ENCODE measurements at places on chromosomes 11 and 22.
A peak's percentile ranks its signal among the peaks of the same experiment; 100 is the strongest.

- no peak for DNase-seq
Measured at GRCh38 chr11:41222236-41222635, 237.2 kb downstream of the LRRC4C start.

DNA sequence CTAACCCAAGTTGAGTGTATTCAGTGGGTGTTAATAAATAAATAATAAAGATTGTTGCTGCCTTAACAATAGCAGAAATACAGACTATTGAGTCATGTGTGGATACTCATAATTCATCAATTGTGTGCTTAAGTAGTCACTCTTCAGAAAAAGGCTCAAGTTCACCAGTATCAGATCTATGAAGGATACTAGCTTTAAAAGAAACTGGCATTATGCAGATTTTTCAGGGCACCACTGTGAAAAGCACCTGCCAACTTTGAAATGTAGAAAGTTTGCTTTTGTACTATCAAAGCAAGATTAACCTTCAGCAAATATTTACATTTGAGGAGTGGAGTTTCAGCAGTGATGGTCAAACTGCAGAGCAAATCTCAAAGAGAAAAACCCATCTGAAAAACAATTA is 20.1 kb upstream of the SYTL2 start:
- no peak for DNase-seq

DNA sequence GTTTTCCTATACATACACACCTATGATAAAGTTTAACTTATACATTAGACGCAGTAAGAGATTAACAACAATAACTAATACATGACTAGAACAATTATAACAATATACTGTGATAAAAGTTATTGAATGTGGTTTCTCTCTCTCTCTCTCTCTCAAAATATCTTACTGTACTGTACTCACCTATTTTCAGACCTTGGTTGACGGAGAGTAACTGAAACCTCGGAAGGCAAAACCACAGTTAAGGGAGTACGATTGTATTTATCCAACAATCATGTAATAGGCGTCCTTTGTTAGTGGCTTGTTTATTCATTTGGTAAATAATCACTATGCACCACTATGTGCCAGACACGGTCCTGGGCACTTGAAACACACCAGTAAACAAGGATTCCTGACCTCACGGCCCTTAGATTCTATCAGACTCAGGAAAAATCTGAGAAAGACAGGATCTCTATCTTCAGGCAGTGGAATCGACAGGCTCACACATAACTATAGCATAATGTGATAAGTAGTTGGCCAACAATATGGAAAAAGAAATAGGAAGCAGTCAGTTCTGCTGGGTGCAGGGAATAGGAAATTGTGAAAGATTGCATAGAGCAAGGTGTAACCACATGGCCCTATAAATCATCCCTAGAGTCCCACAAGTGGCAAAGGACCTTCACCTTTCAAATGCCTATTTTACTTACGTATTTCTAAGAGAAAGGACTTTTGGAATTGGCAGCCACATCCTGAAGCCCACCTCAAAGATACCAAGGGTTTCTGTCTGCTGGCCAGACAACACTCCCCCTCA is 12.0 kb downstream of the ETS1 start:
- no peak for DNase-seq

- no peak for DNase-seq
Measured at GRCh38 chr11:27218421-27219038, 144.5 kb downstream of the CCDC34 start.

GRCh38 chr11:115497303-115497702 is 6.9 kb downstream of the CADM1 start:
- no peak for DNase-seq

DNA sequence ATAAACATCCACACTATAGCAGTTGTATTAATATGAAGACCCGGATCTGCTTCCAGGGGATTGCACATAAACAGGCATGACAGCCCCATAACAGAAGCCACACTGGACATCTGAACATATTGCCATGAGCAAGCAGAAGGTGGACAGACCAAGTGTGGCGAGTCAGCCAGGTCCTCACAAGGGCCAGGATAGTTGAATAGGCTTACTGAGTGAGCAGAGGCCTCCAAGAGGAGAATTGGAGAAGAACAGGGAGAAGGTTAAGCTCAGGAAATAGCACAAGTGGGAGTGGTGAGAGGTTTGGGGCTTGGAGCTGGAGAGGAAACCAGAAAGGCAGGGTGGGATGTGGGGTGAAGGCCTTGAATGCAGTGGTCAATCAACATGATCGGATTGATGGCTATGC is 10.8 kb downstream of the SLC35C1 start:
- no peak for DNase-seq

DNA sequence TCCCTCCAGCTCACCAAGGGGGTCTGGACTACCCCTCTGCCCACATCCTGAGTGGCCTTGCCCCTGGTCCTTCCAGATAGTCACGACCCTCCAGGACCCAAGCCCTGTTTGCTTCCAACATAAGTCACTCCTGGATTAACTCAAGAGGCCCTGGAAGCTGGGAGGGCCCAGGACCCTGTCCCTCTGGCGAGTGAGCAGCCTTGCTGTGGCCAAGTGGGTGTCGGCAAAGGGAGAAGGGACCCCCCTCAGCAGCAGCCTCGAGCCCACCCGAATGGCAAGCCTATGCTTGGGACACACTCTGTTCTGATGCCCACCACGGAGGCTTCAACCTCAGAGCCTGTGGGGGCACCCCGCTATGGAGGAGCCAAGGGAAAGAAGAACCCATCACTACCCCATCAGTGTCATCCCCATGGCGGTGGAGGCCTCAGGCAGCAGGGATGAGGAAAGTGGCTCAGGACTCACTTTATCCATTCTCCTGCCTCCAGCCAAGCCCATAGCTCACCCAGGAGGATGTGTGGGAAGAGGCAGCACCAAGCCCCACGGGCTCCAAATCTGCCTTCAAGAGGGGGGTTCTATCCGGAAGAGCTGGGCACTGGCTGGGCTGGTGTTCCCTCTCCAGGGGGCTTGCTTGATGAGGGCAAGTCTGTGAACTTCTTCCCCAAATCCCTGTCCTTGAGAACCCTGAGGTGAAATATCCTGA is 12.5 kb downstream of the SLC22A12 start:
- no peak for DNase-seq

- peak; percentile 41 for DNase-seq
Measured at GRCh38 chr11:125123947-125124617, 12.7 kb upstream of the TMEM218 start.

DNA sequence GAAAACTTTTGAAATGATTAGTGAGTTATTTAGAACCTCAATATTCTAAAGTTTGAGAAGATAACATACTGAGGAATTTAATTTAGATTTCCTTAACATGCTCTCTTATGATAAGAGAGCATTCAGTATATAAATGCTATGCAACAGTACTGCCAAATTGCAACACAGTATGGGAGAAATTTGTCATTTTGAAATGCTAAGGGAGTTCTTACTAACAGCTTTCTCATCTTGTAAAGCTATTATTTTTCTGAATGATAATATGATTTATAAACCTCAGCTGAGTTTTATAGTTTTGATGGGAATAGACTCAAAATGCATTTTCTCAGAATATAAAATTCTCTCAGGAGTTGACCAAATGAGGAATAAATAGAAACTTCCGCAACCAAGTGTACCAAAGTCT is 108.4 kb downstream of the SPON1 start:
- DNase-seq: no peak

GRCh38 chr11:11081776-11082175 is 223.9 kb upstream of the ZBED5 start:
- DNase-seq: no peak

- peak; percentile 97 for DNase-seq
Measured at GRCh38 chr11:518463-519202, 11.6 kb upstream of the RNH1 start.

DNA sequence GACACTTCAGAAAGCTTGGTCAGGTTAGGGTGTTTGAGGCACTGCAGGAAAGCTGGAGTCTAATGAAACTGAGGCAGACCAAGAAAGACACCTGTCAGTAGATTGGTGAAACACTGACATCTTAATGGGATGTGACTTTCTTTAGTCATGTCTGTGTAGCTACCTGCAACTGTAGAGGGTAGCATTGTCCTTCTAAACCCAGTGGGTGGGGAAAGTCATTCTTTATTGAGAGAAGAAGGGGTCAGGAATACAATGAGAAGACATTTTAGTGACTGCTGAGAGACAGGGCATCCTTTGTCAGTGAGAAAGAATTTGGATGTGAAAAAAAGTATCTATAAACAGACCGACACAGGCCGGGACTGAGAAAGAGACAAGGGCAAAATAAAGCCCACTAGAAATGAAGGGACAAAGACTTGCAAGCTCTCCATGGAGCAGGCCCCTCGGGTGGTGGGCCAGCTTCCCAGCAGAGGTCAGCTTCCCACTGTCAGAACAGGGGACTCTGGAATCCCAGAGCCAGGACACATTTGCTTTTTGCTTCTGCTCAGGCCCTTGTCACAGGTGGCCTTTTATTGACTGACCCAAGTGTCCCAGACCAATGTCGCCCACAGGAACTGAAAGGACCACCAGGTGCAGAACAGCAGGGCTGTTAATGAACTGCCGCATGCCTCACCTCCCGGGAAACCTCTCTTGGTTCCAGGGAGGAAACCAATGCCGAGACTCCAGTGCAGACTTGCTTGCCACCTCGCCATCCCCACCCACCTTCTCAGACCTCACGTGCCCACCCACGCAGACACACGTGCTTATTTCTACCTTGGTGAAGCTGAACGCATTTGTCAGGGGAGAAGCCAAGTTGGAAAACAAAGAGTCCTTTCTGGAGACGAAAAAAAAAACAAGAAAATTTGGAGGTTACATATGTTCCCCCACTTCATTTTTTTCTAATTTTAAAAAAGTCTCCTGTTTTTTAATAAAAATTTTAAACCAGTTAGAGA is 212.8 kb downstream of the TENM4 start:
- DNase-seq: no peak

DNA sequence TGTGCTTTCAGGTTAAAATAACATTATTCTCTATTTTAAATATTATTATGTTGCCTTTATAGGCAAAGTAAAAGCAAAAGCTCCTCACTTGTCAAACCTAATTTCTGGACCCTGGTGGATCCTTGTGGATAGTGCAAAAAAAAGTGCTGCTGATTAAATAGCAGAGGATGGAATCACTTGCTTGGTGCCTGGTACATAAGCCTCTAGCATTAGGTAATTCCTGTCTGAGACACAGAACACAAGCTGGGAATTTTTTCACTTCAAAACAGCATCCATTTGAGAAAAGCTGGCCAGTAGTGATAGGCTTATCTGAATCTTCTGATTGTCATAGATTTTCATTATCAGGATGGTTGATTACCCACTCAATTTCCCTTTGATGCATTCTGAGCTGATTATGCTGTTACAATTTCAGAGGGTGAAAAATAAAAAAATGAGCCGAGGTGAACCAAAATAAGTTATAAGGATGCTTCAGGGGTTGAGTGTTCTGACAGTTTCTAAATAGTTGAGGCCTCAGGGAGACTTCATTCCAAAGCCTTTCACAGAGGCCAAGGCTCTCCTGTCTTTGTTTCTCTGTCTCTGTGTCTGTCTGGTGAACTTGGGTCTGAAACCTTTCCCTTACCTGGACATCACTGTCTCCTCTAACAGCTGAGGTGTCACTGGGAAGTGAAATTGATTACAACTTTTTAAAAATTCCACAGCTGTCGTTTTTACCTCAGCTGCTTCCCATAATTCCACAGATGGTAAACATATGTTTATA is 242.9 kb downstream of the NELL1 start:
- DNase-seq: no peak

- DNase-seq: no peak
Measured at GRCh38 chr11:41842673-41843072, 383.2 kb upstream of the LRRC4C start.

- no peak for DNase-seq
Measured at GRCh38 chr11:115920092-115920461, 415.9 kb upstream of the CADM1 start.

DNA sequence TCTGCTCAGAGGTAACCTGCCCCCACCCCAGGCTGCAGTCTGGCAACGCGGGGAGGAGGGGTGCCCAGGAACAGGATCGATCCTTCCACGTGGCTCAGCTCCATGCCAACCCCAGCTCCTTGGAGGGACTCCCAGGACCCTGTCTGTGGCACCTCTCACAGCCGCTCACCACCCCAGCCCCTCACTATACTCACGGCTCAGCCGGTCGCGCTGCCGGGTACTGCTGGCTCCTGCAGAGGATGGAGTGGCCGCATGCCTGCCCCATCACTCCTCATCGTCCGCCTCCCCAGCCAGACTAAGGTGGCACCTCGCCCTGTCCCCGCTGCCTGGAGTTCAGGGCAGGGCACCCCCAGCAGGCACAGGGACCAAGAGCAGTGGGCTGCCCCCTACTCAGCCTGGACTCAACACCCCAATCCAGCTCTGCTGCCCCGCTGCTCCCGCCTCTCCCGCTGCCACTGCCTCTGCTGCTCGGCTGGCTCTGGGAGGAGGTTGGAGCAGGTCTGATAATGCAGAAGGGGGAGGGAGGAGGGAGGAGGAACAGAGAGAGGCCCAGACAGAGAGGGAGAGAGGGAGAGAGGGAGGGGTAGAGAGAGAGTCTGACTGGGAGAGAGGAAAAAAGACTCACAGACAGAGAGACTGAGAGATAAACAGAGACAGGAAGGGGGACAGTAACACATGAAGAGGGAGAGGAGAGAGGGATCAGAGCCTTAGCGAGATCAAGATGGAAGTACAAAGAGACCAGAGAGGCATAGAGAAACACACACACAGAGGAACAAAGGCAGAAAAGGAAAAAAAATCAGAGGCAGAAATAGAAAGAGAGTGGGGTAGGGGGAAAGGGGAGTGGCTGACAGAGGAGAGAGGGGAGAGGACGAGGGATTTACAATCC is at the start of gene PDE2A:
Gene PDE2A (minus strand): TSS at position 480 of the 886 bp plus-strand sequence. CDS start 215 bp downstream, at position 265.
- DNase-seq: no peak

- peak; percentile 65 for DNase-seq
Measured at GRCh38 chr11:8090756-8091155, 9.7 kb downstream of the TUB start.

- peak; percentile 86 for DNase-seq
Measured at GRCh38 chr11:83007909-83008580, 63.7 kb downstream of the RAB30 start.

GRCh38 chr22:29268511-29269229 is 602 bp downstream of the EWSR1 start:
- peak; percentile 81 for DNase-seq

- DNase-seq: no peak
Measured at GRCh38 chr11:2928605-2929530, at the start of gene PHLDA2. TSS of gene PHLDA2 (minus strand) at chr11:2929420. CDS start at chr11:2929364, 56 bp downstream.

DNA sequence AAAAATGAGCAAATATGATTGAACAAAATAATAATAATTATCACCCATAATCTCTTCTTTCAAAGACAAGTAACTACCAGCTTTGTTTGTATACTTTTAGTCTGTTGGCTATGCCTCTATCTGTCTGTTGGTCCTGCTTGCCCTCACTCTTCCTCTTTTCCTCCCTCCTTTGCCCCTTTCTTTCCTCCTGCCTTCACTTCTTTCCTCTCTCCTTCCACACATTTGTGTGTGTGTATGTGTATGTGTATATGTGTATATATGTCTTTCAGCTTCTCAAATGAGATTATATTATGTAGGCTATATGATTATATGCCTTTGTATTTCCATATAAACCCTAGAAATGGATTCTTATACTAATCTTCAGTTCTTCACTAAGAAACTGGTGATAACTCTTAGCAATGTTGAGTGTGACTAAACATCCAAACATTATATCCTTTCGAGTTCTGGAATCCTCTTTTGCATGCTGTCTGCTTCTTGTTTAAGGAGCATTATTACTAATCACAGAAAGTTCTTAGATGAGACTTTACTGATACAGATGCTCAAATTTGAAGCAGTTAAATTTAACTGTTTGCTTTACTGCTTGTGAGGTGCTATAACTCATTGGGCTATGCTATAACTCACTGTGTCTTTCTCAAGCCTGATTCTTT is 219.1 kb downstream of the TMEM135 start:
- no peak for DNase-seq

Data from ovary (tissue), 10 donors.